Stomach (tissue), 19 donors: ENCODE measurements at places on chromosomes 6 and 20. TPM values are rescaled to one million over a fixed set of nuclear protein-coding genes. Genes with fewer than 3 reads are reported as not detected.

DNA sequence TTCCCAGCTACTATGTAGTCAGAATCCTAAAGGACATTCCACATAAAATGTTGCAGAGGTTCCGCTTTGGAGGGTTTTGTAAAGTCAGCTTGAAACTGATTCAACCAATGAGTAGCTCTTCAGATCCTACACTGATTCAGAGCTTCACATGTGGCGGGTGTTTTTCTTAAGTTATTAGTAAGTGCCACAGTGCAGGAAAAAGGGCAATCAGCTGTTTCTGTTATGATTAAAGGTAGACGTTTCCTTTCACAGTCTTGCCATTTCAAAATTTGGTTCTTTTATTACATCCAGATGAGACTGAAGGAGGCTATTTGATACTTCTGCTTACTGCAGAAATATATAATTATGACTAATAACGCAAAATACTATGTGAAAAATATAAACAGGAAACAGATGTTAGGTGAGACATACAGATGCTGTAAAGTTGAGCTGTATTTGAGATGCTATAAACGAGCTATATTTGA, 443.9 kb downstream of the CDKAL1 start:
- H3K4me1 ChIP-seq, result no peaks in the 10 kb centered on the region
- DNase-seq, result no peak
- H3K36me3 ChIP-seq, result no peaks in the 10 kb centered on the region

DNA sequence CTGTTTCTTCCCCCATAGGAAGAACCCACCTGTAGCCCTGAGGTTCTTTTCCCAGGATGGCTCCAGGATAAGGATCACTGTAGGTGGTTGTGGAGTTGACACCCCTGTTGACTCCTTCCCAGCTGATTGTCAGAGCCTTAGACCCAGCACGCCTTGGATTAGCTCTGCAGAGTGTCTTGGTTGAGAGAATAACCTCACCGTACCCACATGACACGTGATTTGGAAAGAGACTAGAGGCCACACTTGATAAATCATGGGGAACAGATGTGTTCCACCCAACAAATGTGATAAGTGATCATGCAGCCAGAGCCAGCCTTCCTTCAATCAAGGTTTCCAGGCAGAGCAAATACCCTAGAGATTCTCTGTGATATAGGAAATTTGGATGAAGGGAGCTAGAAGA, 12.2 kb downstream of the BTN3A1 start:
- no peak overlapping the region for H3K27ac ChIP-seq
- no peaks in the 10 kb centered on the region for H3K4me1 ChIP-seq
- DNase-seq, result no peak
- peaks cover 50% of the 10 kb centered on the region for H3K36me3 ChIP-seq

DNA sequence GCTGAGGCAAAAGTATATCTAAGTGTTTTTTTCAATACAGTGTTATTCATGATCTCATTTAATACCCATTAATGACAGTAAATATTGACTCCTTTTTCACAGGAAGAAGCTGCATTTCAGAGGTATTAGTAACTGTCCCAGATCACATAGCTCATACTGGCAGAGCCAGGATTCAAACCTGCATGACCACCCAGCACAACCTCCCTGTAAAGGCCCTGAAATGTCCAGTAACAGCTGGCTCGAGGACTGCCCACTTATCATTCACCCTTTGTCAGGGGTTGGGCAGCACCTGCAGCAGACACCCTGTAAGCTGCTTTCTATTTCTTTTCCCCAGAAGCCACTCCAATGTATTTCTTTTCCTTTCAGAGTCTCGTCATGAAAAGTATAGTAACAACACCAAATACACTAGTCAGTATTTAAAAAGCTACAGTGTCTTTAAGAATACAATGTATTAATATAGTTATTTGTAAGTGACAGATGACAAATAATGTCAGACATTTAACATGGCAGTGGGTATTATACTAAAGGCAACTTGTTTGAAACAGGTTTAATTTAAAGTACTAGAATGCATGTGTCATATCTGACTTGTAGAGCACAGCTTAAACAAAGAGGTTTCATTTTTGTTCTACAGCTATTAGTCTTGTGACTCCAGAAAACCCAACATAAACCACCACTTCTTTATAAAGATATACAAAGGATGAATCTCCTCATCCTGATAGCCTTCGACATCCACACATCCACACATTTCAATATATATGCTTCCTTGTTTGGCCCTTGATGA, 841.6 kb upstream of the GJE1 start:
- no peaks in the 10 kb centered on the region for H3K27me3 ChIP-seq
- no peak overlapping the region for H3K27ac ChIP-seq
- H3K36me3 ChIP-seq, result no peaks in the 10 kb centered on the region
- H3K4me1 ChIP-seq, result no peaks in the 10 kb centered on the region
- no peak for DNase-seq

GRCh38 chr6:85126485-85127167, 323.3 kb upstream of the NT5E start:
- H3K4me3 ChIP-seq, result no peak overlapping the region
- no peak overlapping the region for H3K27ac ChIP-seq
- H3K27me3 ChIP-seq, result no peaks in the 10 kb centered on the region
- peak; percentile 60 for DNase-seq
- no peaks in the 10 kb centered on the region for H3K4me1 ChIP-seq

GRCh38 chr6:11631539-11631938, 94.0 kb downstream of the TMEM170B start:
- peaks cover 5% of the 10 kb centered on the region for H3K4me1 ChIP-seq
- no peak for DNase-seq
- H3K27ac ChIP-seq, result no peak overlapping the region
- H3K4me3 ChIP-seq, result no peak overlapping the region
- H3K36me3 ChIP-seq, result no peaks in the 10 kb centered on the region

Gene MLIP
- total RNA-seq, result not detected
